ENCODE measurements at places on chromosomes 12 and 14.

DNA sequence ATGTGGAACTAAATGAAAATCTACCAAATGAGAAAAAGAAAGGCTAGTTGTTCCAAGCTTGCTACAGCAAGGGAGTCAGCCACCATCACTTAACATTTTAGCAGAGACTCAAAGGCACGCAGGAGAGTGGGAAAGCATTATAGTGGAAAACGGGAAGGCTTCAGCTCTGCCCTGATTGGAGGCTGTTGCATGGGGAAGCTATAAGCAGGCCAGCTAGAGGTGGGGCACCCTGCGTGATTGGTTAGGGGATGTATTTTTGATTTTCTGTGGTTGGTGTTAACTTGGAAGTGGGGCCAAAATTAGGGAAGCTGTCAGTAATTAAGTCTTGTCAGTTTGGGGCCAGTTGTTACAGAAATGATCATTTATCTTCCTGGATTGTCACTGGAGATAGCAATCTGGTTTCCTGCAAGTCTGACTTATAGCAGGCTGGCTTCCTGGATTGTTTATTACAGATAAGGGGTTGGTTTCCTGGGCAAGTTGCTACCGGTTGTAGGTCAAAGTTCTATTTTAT lies 93.9 kb downstream of the FAR2 start:
- DNase-seq, result no peak

DNA sequence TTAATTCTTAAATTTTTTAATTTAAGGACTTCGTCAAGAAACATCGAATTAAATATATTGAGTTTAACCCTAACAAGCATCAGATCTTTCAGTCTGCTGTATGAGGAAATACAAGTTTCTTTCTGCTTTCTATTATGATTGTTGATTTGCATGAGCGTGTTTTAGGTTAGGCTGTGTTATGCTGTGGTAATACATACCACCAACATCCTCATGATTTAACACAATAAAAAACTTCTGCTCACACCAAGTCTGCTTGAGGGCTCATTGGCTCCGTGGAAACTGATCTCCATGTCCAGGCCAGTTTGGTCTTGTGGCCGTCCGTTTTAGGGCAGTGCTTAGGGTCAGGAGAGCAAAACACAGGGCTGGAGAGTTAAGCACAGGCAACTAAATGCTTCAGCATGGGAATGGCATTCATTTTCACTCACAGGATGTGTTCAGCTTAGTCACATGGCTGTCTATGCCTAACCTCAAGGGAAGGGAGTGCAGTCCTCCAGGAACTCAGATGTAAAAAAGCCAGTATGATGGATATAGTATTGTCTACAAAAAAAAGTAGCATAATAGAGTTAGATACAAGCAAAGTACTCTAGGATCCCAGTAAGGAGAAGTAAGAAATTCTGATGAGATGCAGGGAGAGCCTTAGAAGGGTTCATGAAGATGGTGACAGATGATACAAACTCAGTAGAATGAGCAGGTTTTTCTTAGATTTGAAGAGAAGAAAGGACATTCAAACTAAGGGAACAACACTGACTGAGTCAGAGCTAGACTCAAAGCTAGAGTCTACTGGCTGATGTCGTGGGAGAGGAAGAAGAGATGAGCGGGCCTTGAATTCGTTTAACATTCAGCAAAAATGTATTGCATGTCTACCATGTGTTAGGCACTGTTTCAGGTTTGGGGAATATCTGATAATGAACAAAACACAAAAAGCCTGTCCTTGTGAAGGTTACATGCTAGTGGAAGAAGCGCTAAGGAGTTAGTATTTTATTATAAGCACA lies 16.3 kb downstream of the MARK3 start:
- no peak for DNase-seq

DNA sequence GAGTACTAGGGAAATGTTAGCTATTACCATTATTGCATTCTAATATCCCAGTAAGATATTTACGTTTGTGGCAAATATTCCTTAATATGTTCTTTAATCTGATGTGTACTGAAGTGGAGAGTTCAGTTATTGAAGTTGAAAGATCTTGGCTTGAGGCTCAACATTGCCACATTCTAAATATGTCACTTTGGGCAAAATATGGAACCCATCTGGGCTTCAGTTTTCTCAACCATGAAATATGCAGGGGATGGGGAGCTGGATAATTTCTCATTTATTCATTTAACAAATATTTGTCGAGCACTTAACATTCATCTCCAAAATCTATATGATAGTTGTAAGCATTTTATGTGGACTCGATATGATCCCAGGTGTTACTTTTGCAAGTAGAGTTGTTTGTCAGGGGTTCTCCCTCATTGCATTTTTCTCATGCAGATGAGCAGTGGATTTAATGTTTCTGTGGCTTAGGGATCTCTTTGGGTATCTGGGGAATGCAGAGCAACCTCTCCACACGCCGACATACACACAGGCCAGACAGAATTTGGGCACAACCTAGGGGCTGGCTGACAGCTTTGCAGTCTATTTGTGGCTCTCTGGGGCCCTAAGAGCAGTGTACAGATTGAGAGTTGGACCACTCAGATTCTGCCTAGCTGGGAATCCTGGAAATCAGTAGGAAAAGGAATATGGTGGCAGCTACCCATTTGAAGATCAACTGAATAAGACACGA lies 26.6 kb upstream of the APPL2 start:
- DNase-seq, result no peak

DNA sequence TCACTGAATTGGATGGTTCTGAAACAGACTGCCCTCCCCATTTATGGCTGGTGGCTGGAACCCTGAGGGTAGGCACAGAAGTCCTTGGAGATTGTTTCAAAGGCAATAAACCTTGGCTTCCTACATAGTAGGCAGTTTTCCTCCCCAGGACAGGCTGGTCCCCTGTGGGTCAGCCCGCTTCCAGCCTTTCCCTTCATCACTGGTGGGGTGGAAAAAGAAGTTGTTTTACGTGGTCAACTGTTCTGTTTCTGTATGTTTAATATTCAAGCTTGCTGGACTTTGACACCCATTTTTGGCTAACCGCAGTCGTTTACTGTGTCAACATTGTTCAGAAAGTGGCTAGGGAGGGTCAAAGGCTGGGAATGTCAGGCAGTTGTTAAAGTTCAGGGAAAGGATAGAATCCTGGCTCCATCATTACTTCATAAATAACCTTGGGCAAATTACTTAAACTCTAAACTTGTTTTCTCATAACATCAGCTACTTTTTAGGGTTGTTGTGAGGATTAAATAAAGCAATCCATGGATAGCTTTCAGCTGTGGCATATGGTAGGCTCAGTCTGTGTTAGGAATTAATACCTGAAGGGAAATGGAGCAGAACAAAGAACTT lies 2.4 kb downstream of the KLHDC2 start:
- no peak for DNase-seq

DNA sequence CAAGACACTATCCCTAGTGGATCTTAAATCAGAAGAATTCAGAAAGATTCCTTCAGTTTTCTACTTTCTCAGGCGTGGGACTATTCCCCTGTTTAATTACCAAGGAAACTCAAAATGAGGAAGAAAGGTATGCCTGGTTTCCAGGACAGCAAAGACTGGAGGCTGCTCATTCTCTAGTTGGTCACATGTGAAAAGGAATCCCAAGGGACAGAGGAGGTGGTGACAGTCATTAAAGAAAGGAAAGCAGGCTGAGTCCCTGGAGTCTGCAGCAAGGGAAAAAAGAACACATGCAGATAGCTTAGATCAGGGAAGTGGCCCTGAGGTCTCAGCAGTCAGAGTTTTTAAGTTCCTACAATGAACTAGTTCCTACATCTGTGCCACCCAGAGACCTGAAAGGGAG lies 165.4 kb upstream of the CCDC198 start:
- DNase-seq, result no peak

DNA sequence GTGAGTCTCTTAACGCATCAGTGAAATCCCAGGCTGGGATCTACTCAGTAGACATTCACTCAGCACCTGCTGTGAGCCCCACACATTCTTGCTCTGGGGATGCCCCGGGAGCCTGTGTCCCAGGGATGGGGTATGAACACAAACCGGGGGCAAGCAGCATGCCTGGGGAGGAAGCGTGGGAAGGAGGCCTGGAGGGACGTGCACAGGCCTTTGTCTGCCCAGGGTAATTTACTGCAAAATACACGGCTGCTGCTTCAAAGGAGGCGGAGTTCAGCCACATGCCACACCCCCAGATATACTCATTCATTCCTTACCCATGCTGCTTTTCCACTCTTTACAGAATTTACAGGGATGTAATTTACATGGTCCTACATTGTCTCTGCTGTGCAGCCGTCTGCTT lies 187.8 kb downstream of the ADGRD1 start:
- no peak for DNase-seq

DNA sequence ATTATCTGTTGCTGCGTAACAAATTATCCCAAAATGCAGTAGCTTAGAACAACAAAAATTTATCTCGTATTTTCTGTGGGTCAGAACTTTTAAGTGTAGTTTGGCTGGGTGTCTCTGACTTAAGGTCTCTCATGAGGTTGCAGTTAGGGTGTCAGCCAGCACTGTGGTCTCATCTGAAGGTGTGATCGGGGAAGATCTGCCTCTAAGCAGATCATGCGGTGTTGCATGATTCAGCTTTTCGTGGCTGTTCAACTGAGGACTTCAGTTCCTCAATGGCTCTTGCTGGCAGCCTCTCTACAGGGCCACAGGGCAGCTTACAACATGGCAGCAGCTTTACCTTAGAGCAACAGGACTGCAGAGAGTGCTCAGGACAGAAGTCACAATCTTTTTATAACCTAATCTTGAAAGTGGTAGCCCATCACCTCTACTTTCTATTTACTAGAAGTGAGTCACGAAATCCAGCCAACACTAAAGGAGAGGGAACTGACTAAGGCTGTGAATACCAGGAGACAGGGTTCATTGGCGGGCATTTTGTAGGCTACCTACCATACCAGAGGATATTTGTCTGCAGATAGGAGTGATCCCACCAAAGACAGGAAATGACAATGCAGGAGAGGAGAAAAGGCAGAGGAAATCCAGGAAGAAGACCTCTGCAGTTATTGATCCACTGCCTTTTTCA lies 1.8 kb upstream of the TMPRSS12 start:
- no peak for DNase-seq

GRCh38 chr12:116599285-116600136 lies 40.3 kb downstream of the MAP1LC3B2 start:
- DNase-seq, result peak; percentile 72

GRCh38 chr12:100959481-100959880 lies 164.9 kb downstream of the ANO4 start:
- no peak for DNase-seq

DNA sequence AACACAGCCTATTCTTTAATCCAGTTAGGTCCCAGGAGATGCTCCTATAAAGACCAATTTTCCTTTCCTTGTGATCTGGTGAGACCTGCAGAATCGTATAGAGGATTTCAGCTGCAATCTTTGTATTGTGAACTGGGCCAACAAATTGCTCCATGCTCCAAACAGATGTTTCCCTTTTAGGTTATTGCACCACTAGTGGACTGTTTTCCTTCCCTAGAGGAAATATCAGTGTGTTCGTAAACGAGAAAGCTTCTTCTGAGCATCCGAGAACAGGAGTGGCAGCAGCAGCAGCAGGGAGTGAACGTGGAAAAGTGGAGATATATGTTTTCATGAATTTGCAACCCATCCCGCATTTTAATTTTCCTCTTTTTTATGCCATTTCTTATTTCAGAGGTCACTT lies 344.1 kb upstream of the PDE3A start:
- DNase-seq, result no peak

DNA sequence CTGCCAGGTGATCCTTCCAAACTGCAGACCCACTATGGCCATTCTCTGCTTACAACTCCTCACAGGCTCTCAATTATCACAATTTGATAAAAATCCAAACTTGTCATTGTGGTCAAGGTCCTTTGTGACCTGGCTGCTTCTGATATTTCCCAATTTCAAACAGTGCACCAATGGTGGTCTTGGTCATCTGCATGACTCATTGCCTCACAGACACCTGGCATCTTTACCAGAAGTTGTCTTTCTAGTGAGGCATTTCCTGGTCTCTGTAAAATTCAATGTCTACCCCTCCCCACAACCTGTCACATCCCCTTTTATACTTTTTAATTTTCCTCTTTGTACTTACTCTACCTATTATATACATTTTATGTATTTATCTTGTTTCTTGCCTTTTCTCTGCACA lies 17.8 kb upstream of the PAPOLA start:
- DNase-seq, result no peak

DNA sequence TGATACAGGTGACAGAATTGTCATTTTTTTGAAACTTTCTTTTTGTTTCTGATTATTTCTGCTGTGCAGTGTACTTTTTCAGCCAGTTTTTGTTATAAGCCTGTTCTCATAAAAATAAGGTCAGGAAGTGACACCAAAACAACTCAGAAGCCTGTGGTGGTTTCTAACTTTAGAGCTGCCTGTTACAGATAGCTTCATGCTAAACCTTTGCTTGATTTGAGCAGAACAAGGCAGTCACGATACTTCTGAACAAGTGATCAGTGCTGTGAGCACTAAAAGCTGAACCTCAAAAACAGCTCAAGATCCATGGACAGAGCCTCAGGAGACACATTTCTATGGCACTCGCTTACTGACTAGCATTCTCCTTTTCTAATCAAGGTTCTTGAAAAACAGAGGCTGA lies 82.0 kb downstream of the PRKCH start:
- DNase-seq, result no peak

DNA sequence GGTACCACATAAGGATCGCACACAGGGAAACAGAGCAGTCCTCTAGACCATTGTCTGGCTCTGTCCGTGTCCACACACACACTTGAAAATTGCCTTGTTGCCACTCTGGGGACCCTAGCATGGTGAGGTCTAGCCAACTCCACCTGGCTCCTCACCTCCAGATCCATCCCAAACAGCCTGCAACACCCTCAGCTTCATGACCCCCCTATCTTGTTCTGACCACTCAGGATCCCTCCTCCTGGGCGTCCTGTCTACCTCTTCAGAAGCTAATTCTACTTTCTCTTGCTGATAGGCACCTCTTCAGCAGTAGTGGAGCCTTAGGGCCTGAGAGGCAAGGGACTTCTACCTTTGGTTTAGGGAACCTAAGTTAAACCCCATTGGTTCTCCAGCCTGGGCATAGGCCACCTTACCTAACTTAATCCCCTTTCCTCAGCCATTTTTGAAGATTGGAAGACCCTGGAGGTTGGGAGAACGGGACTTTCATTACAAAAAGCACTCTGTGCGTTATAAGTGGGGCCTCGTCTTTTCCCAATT lies 697 bp upstream of the HOXC5 start:
- DNase-seq, result no peak

- no peak for DNase-seq
Observed at GRCh38 chr12:112751844-112752243, 39.7 kb upstream of the RPH3A start.

- no peak for DNase-seq
Observed at GRCh38 chr12:67469666-67470065, 178.9 kb upstream of the DYRK2 start.

GRCh38 chr12:124191966-124192365 lies 102.9 kb upstream of the RFLNA start:
- DNase-seq, result no peak

GRCh38 chr14:100731846-100732765 lies 5.4 kb downstream of the DLK1 start:
- DNase-seq, result no peak

Data from stimulated activated CD4-positive, alpha-beta T cell treated with anti-CD3 and anti-CD28 coated beads, Interleukin-2, amount 100 ng/mL, for 24 hours (primary cell).